MCF 10A (cell line): ENCODE measurements at places on chromosomes 11 and 22. TPM values are rescaled to one million over a fixed set of nuclear protein-coding genes. Genes with fewer than 3 reads are reported as not detected.

DNA sequence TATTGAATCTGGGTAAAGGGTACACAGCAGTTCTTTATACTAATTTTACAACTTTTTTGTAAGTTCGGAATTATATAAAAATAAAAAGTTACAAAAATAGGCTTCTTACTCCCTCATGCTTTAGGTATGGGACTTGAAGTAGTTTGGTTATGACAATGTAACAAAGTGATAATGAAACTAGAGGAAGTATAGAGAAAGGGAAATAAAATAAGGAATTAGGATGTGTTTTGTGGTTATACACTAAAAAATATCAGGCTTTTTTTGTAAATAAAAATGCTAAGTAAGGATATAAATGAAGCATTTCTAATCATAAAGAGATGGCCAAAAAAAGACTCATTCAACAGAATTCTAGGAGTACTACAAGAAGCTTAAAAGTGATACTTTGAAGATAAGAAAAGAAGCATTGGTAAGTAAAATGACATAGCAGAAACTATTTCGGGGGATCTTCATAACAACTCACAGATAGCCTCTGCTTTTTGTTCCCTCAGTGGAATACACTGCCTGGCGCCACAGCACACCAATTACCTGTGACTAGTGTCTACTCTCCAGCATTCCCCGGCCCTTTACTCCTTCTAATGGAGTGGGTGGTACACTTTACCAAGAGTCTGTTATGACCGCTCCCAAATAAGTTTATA is 322.7 kb upstream of the PITPNB start:
- H3K4me1 ChIP-seq: peaks cover 6% of the 10 kb centered on the region
- H3K4me3 ChIP-seq: no peak overlapping the region
- H3K27ac ChIP-seq: no peak overlapping the region
- DNase-seq: no peak

HTR3A gene
- not detected in 2 replicates for total RNA-seq

APOA5 gene
- not detected in 2 replicates for total RNA-seq

C22orf42 gene
- total RNA-seq: not detected in 2 replicates

SPCS2 gene
- total RNA-seq: 198 and 217 TPM in 2 replicates

- H3K4me3 ChIP-seq: no peak overlapping the region
- H3K4me1 ChIP-seq: peaks cover 33% of the 10 kb centered on the region
- DNase-seq: no peak
- H3K36me3 ChIP-seq: no peaks in the 10 kb centered on the region
These were observed 13.1 kb downstream of the MTMR2 start for GRCh38 chr11:95910638-95911368.

YAP1 gene
- 139 and 158 TPM in 2 replicates for total RNA-seq

CATSPERZ gene
- total RNA-seq: 0.68 TPM in 1 of 2 replicates, not detected in the other

- DNase-seq: no peak
- no peak overlapping the region for H3K4me3 ChIP-seq
- peaks cover 6% of the 10 kb centered on the region for H3K4me1 ChIP-seq
- H3K27ac ChIP-seq: no peak overlapping the region
- H3K36me3 ChIP-seq: peaks cover 21% of the 10 kb centered on the region
- H3K27me3 ChIP-seq: no peaks in the 10 kb centered on the region
These were observed 27.7 kb downstream of the FADS3 start for GRCh38 chr11:61863548-61864081.

GRCh38 chr11:116172851-116173250 is 599.9 kb downstream of the BUD13 start:
- no peaks in the 10 kb centered on the region for H3K36me3 ChIP-seq
- no peak for DNase-seq
- H3K4me3 ChIP-seq: no peak overlapping the region
- no peaks in the 10 kb centered on the region for H3K27me3 ChIP-seq
- H3K4me1 ChIP-seq: no peaks in the 10 kb centered on the region

GUCD1 gene
- total RNA-seq: 47.0 and 48.4 TPM in 2 replicates

NLRP14 gene
- not detected in 2 replicates for total RNA-seq

- H3K4me1 ChIP-seq: peaks cover 28% of the 10 kb centered on the region
- H3K27ac ChIP-seq: peak overlapping the region; percentile 3
- H3K4me3 ChIP-seq: peak overlapping the region; percentile 69
- no peak for DNase-seq
These were observed 2.3 kb upstream of the RAD9A start for GRCh38 chr11:67389477-67389876.
